ENCODE measurements at places on chromosomes 3 and 15.

- no peaks in the 10 kb centered on the region for H3K27me3 ChIP-seq
- no peak for DNase-seq
- H3K4me1 ChIP-seq, result no peaks in the 10 kb centered on the region
- H3K27ac ChIP-seq, result no peak overlapping the region
- no peak overlapping the region for H3K4me3 ChIP-seq
These were observed 42.7 kb downstream of the EXOG start for GRCh38 chr3:38538773-38539353.

DNA sequence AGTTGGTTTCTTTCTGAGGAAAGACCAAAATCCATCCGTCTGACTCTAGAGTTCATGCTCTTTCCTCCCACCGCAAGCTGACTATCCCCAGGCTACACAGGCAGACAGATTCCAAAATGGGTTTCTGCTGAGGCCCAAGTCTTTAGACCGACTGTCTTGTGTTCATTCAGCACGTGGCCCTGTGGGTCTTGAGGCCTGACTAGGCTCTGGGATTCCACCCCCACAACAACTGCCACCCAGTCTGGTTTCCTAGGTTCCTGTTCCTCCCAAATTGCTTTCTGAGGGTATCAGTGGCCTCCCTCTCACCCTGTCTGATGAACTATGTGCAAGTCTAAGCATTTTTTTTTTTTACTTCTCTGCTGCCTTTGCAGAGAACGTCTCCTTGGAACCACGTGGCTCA lies 67.7 kb downstream of the CYP19A1 start:
- H3K4me3 ChIP-seq, result no peak overlapping the region
- peaks cover 2% of the 10 kb centered on the region for H3K4me1 ChIP-seq
- H3K27me3 ChIP-seq, result peaks cover 11% of the 10 kb centered on the region
- no peak overlapping the region for H3K27ac ChIP-seq

GRCh38 chr3:167481164-167481563 lies 7.3 kb upstream of the SERPINI2 start:
- no peaks in the 10 kb centered on the region for H3K4me1 ChIP-seq
- no peak for DNase-seq
- no peaks in the 10 kb centered on the region for H3K27me3 ChIP-seq
- H3K4me3 ChIP-seq, result no peak overlapping the region
- H3K36me3 ChIP-seq, result no peaks in the 10 kb centered on the region
- H3K27ac ChIP-seq, result no peak overlapping the region

DNA sequence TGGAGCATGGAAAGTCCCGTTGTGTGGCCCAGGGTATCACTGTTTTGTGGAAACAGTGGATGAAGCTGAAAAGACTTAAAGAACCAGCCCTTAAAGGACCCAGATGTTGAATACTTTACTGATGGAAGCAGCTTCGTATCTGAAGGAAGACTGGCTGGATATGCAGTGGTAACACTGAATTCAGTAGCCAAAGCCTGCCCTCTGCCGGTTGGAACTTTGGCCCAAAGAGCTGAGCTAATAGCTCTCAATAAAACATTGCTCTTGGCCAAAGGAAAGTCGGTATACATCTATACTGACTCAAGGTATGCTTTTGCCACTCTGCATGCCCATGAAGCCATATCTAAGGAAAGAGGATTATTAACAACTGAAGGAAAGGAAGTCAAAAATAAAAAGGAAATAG lies 885.4 kb downstream of the PDCD6IP start:
- no peaks in the 10 kb centered on the region for H3K27me3 ChIP-seq
- H3K36me3 ChIP-seq, result no peaks in the 10 kb centered on the region
- peak; percentile 29 for DNase-seq
- no peak overlapping the region for H3K27ac ChIP-seq
- no peaks in the 10 kb centered on the region for H3K4me1 ChIP-seq
- H3K4me3 ChIP-seq, result no peak overlapping the region

DNA sequence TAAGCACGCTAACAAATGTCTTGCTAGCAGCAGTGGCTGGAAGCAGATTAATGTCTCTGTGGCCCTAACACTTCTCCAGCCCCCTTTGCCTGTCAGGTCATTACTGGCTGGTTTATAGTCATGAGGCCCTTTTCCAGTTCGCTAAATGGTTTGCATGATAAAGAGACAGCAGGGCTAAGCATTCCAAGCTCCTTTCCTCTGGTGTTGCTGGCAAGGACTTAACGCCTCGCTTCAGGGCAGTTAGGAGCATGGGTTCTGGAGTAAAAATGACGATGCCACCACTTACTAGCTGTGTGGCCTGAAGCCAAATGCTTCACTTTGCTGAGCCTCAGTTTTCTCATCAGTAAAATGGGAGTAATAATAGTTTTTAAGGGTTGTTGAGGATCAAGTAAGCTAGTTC lies 185.9 kb downstream of the MEGF11 start:
- no peak overlapping the region for H3K4me3 ChIP-seq
- no peaks in the 10 kb centered on the region for H3K36me3 ChIP-seq
- DNase-seq, result no peak
- H3K4me1 ChIP-seq, result no peaks in the 10 kb centered on the region
- H3K27me3 ChIP-seq, result peaks cover 1% of the 10 kb centered on the region

GRCh38 chr15:67248011-67248505 lies 6.4 kb downstream of the AAGAB start:
- H3K36me3 ChIP-seq, result peaks cover 7% of the 10 kb centered on the region
- H3K4me1 ChIP-seq, result peaks cover 18% of the 10 kb centered on the region
- H3K27me3 ChIP-seq, result no peaks in the 10 kb centered on the region
- no peak for DNase-seq

DNA sequence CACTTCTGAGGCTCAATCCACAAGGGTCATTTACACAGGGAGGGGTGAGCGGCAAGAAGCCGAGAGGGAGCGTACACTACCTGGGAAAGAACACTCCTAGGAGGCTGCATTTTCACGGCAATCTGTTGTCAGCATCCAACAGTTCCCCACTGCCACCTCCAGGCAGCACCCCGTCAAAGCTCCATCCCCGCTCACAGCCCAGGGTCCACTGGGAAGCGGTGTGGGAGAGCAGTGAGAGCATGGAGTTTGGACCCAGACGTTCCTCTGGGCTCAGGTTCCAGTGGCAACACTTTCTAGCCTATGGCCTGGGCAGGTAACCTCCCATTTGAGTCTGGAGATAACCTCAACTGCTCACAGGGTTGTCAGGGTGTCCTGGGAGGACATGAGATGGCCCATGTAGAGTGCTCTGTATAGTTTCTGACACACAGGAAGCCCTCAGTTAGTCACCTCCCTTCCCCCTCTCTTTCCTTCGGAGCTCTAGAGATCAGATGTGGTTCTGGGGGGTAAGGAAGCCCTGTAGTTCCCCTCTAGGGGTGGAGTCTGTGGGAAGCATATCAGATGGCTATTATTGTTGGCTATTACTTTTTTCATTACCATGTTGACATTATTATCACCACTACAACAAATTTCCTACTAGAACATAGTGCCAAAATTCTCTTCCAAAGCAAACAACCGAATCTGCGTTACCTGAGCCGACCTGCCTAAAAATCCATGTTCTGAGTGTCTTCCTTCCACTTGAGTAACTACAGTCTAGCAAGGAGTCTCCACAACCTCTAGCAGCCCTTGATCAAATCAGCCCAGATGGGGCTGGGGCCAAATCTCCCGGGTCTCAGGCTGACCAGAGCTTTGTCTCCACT lies 29.1 kb downstream of the RUVBL1 start:
- H3K27me3 ChIP-seq, result no peaks in the 10 kb centered on the region
- no peak overlapping the region for H3K4me3 ChIP-seq
- peaks cover 20% of the 10 kb centered on the region for H3K36me3 ChIP-seq
- no peaks in the 10 kb centered on the region for H3K4me1 ChIP-seq
- no peak for DNase-seq

GRCh38 chr3:53705024-53705745 lies 141.0 kb downstream of the CHDH start:
- no peak overlapping the region for H3K4me3 ChIP-seq
- H3K27me3 ChIP-seq, result peaks cover 1% of the 10 kb centered on the region
- H3K27ac ChIP-seq, result no peak overlapping the region
- H3K4me1 ChIP-seq, result peaks cover 2% of the 10 kb centered on the region
- no peaks in the 10 kb centered on the region for H3K36me3 ChIP-seq
- DNase-seq, result no peak

- peaks cover 2% of the 10 kb centered on the region for H3K4me1 ChIP-seq
- no peak overlapping the region for H3K27ac ChIP-seq
- no peaks in the 10 kb centered on the region for H3K27me3 ChIP-seq
These were observed 207.1 kb downstream of the LRRN1 start for GRCh38 chr3:4006288-4006687.

DNA sequence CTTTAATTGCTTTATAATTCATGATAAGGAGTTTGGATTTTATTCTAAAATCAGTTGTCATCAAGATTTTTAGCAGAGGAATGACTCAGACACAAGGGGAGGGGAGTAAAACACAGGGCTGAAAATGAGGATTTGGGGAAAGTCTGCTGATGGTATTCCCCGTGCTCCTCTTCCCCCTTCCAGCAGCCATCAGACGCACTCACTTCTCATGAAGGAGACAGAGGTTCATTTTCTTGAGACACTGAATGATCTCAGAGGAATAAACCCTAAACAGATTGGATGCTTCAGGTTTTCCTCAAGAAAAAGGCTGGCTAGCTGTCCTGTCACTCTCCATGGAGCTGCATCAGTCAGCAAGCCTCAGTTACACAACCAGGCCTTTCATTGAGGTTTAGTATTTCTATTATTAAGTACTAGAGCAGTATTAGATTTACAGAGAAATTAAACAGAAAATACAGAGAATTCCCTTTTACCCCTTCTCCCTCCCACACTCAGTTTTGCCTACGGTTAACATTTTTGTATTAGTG lies 166.4 kb downstream of the C3orf70 start:
- peaks cover 40% of the 10 kb centered on the region for H3K36me3 ChIP-seq
- no peak for DNase-seq
- no peaks in the 10 kb centered on the region for H3K27me3 ChIP-seq

- H3K4me3 ChIP-seq, result no peak overlapping the region
- no peak overlapping the region for H3K27ac ChIP-seq
- DNase-seq, result no peak
- peaks cover 8% of the 10 kb centered on the region for H3K4me1 ChIP-seq
These were observed 1.0 kb upstream of the RYR3 start for GRCh38 chr15:33309602-33310276.

GRCh38 chr15:33830351-33830750 lies 137.9 kb upstream of the CHRM5 start:
- DNase-seq, result no peak
- H3K36me3 ChIP-seq, result no peaks in the 10 kb centered on the region
- no peak overlapping the region for H3K27ac ChIP-seq
- H3K27me3 ChIP-seq, result peaks cover 3% of the 10 kb centered on the region

DNA sequence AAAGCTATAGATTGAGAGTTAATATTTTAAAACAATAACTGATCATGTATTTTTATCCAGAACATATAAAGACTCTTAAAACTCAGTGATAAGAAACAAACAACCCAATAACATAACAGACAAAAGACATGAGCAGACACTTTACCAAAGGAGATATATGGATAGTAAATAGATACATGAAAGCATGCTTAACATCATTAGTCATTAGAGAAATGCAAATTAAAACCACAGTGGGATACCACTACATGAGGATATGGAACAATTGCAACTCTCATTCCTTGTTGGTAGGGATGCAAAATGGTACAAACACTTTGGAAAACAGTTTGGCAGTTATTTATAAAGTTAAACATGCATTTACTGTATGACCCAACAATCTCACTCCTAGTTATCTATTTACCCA lies 95.0 kb downstream of the IQCH start:
- H3K27me3 ChIP-seq, result peaks cover 5% of the 10 kb centered on the region
- DNase-seq, result no peak
- no peaks in the 10 kb centered on the region for H3K4me1 ChIP-seq
- no peak overlapping the region for H3K27ac ChIP-seq
- H3K4me3 ChIP-seq, result no peak overlapping the region
- peaks cover 3% of the 10 kb centered on the region for H3K36me3 ChIP-seq

Data from memory B cell (primary cell).